ENCODE measurements at places on chromosomes 7 and 10.

DNA sequence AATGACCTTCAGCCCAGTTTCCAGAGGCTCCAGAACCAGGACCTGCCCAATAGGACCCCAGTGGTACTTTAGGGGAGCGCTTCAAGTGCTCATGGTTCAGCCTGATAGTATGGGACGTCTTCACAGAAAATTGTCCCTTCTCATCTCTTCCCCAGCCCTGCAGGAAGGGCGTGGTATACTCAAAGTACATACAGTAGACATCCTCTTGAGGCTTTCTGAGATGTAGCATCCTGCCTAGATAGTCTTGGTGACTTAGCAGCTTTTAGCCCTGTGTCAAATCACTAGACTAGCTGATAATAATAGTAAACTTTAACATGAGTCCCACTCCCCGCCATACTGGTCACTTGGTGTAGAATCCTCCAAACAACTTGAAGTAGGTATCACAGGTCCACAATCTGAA, 193.2 kb downstream of the CYP26A1 start:
- no peak for DNase-seq

GRCh38 chr7:138164804-138165203, 88.5 kb downstream of the AKR1D1 start:
- DNase-seq, result no peak

DNA sequence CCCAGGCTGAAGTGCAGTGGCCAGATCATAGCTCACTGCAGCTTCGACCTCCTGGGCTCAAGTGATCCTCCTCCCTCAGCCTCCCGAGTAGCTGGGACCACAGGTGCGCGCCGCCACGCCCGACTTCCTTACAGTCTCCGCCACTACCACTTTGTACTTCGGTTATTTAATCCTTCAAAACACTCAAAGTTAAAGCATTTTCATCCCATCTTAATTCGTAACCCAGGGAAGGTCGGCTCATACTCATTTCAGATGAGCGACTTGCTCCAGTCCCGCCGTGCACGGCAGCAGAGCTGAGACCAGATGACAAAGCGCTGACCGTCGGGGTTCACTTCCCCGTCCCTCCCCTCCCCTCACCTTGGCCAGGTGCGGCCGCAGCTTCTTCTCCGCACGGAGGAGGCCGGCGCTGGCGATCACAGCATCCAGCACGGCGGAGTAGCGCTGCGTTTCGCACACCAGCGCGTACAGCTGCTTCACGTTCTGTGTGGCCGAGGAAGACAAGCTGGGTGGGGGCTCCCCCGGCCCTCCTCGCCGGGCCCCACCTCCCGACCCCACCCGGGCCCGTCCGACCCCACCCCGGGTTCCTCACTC, 457 bp downstream of the NSUN5 start:
- no peak for DNase-seq

- no peak for DNase-seq
These were observed 22.5 kb upstream of the DDC start for GRCh38 chr7:50587737-50588136.

DNA sequence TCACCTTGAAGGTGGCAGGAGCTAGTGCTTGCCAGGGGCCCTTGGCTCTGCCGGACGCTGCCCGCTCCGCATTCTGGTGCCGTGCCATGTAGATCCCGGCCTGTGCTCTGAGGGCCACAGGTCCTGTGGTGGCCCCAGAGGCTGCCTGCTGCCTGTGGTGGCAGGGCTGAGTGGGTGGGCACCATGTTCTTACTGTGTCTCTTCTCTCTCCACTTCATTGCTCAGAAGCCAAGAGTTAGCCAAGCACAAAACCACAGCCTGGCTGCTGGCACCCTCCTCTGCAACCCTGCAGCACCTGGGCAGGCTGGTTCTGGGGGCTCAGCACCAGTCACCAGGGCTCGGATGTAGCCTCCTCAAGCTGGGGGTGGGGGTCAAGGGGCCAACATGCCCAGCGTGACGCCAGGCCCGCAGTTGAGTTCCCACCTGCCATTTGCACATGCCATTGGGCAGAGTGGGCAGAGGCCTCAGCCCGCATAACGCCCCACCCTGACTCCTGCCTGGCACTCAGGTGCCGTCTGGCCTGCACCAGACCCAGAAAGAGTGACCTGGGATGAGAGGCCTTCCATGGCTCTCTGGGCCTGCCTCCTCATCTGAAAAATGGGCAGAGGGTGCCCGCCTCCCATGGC, 16.3 kb downstream of the ZMIZ1 start:
- DNase-seq, result no peak

DNA sequence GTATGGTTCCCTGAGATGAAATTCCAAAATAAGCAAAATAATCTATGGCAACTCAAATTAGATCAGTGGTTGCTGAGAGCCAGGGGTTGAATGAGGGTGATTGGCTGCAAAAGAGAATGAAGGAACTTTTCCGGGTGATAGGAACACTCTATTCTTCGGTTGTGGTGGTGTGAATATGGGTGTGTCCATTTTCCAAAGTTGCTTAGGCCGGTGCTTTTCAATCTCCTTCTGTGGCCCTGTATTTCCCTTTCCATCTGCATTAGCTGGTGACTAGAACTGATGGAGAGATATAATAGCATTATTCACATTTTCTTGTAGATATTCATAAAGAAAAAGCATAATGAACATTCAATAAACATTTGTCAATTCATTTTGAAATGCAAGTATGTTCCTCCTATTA, 382.9 kb downstream of the TFEC start:
- DNase-seq, result no peak

GRCh38 chr10:12922117-12922900, 79.2 kb downstream of the CCDC3 start:
- DNase-seq, result no peak

GRCh38 chr10:101573885-101574753, 13.9 kb downstream of the POLL start:
- DNase-seq, result no peak

GRCh38 chr10:112758961-112759360, 191.1 kb upstream of the TCF7L2 start:
- DNase-seq, result no peak

- peak; percentile 2 for DNase-seq
These were observed 304.6 kb downstream of the PRPF18 start for GRCh38 chr10:13891128-13892000.

GRCh38 chr7:2602406-2603043, 29.3 kb upstream of the TTYH3 start:
- DNase-seq, result no peak

DNA sequence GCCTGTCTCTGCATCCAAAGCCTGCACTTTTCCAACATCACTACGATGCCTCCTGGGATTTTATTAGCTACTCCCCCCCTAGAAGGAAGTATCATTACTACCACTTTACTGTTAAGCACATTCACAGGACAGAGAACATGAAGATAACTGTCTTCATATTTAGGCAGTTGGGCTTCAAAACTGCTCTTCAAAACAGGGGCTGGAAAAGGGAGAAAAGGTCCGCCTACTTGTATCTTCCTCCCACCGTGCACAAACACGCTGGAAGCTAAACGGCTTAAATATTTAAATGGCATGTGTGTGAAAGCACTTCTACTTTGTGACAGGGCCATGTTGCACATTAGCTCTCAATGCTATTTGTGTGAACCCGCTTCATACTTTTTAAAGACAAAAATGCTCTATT, 999 bp downstream of the ITIH5 start:
- DNase-seq, result no peak

DNA sequence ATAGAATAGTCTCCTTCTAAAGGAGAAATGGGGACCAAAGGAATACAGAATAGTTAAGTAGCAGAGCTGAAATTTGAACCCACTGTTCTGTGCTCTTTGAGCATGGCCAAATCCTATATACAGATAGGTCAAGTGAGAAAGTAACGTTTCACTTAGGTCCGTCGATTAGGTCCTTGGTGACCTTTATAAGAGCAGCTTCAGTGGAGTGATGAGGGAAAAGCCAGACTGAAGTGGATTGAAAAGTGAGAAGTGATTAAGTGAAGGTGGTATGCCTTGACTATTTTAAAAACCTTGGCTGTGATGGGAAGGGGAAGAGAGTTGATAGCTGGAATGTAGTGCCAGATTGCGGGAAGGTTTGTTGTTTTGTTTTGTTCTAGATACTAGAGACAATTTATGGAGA, 10.6 kb upstream of the LSMEM1 start:
- no peak for DNase-seq

DNA sequence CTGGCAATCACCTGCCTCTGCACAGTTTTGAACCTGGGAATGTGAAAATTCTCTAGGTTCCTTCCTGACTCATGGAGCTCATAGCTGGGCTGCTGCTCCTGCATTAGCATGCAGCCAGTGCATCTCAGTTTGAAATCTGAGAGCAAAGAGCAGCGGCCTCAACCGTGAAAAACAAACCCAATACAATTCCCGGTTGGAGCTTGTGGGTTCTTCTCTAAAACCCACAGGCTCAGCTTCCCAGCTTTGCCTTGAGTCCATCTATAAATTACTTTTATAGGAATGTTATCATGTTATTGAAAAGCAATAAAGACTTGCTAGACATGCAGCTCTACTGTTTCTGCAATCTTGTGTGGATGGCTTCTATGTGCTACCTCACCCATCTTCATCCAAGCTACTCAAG, 191.7 kb downstream of the CXCL12 start:
- no peak for DNase-seq

DNA sequence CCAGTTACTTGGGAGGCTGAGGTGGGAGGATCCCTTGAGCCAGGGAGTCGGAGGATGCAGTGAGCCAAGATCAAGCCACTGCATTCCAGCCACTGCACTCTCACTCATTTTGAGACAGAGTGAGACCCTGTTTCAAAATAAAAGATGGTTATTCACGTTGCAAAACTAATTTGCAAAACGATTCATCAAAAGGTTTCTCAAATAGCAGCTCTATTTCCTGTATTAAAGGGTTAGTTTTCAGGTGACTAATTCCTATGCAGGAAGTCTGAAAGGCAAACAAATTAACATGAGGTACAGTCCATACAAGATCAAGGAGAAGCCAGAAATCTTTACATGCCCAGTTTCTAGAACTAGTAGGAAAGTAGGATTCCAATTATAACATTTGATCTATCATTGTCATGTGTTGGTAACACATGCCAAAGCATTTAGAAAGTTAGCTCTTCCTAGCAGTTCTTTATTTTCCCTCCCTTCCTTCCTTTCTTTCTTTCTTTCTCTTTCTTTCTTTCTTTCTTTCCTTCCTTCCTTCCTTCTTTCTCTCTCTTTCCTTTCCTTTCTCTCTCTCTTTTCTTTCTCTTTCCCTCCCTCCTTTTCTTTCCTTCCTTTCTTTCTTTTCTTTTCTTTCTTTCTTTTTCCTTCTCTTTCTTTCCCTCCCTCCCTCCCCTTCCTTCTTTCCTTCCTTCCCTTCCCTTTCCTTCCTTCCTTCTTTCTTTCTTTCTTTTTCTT, 49.3 kb downstream of the DENND2A start:
- DNase-seq, result no peak

- no peak for DNase-seq
These were observed 33.5 kb downstream of the PROSER2 start for GRCh38 chr10:11856678-11857077.

DNA sequence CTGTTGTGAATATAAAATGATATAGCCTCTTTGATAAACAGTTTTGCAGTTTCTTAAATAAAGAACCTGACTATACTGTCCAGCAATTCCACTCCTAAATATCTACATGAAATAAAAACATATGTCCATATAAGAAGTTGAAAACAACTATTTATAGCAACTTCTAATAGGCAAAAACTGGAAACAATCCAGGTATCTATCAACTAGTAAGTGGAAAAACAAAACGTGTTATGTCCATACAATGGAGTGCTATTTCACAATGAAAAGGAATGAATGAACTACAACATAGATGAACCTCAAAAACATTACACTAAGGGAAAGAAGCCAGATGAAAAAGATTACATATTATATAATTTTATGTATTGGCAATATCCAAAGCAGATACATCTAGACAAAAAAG, 268.9 kb downstream of the CSTF2T start:
- DNase-seq, result no peak

- DNase-seq, result no peak
These were observed 178.4 kb upstream of the LRRTM3 start for GRCh38 chr10:66747451-66747850.

DNA sequence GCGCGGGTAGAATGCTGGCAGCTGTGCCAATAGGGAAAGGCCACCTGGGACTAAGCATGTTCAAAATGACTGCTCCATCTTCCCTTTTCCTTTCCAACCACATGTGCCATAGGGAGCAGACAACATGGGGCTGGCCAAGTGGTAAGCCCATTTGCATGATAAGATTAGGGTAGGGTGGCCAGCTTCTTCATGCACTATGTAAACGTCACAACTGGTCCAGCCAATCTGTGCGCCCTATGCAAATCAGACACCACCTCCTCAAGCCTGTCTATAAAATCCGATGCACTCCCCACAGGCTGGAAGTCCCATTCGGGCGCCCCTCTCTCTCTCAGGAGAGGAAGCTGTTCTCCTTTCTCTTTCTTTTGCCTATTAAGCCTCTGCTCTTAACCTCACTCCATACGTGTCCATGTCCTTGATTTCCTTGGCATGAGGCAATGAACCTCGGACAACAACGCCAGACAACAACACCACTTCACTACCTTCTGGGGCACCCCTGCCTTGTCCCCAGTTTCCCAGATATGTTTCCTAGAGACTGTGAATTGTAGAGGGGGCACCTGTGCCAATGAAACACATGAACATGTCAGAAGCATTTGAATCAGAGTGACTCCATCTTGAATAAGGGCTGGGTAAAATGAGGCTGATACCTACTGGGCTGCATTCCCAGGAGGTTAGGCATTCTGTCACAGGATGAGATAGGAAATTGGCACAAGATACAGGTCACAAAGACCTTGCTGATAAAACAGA, 19.1 kb upstream of the EXOC6 start:
- DNase-seq, result no peak

- no peak for DNase-seq
These were observed 3.5 kb downstream of the CCDC201 start for GRCh38 chr7:45869426-45869825.

- DNase-seq, result no peak
These were observed 8.2 kb upstream of the ZC3HAV1 start for GRCh38 chr7:139117599-139118233.

GRCh38 chr10:51397695-51398094, 301.7 kb downstream of the CSTF2T start:
- no peak for DNase-seq

DNA sequence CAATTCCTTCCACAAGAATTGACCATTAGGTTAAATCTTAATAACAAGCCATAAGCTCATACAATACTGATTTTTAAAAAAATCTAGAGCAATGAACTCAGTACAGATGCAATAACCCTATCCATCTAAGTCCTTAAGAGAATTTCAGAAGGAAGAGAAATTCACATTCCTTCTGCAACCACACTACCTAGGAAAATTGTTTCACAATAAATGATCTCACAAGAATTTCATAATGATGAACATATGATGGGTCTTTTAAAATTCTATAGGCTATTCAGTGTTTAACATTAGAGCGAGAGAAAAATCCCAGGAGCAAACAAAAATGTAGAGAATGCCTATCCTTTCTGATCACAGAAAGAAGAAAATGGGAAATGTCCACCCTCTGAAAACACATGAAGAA, 70.0 kb upstream of the MAGI2 start:
- no peak for DNase-seq

- no peak for DNase-seq
These were observed 106.7 kb upstream of the INSYN2A start for GRCh38 chr10:127303105-127303504.

DNA sequence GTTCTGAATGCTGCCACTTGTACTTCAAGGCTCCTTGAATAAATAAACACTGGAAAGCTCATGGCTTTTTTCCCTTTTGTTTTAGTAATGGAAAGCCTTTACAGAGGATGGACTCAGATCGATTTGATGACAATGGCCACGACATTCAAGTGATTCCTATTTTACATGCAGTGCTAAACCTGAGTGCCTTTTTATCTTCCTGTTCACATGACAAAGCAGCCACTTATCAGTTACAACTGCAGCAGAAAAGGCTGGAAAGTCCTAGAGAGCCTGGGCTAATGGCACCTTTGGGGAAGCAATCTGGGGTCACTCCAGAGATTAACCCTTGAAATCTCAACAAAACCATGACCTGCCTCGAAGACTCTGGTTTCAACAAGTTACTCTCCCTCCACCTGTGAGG, 249.0 kb upstream of the AUTS2 start:
- no peak for DNase-seq

Measured in stimulated activated CD4-positive, alpha-beta T cell treated with anti-CD3 and anti-CD28 coated beads, Interleukin-2, amount 100 ng/mL, for 48 hours (primary cell).